NCI-H1436 (cell line): ENCODE measurements at places on chromosomes 11 and 22.

- DNase-seq: no peak
These were observed 65.6 kb downstream of the ISX start for GRCh38 chr22:35131525-35132000.

DNA sequence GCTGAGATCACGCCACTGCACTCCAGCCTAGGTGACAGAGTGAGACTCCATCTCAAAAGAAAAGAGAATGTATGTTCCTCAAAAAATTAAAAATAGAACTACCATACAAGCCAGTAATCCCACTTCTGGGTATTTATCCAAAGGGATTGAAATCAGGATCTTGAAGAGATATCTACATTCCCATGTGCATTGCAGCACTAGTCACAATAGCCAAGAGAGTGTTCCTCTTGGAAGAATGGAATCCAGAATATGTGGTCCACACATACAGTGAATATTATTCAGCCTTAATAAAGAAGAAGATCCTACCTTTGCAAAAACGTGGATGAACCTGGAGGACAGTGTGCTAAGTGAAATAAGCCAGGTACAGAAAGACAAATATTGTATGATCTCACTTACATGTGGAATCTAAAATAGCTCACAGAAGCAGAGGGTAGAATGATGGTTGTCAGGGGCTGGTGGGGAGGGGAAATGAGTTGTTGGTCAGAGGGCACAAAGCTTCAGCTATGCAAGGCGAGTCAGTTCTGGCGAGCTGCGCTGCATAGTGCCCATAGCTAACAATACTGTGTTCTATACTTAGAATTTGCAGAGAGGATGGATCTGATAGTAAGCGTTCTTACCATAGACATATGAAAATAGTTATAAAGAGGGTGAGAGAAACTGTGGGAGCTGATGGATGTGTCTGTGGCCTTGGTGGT lies 32.1 kb downstream of the GRIK4 start:
- no peak for DNase-seq

- DNase-seq: no peak
These were observed 44.3 kb downstream of the AASDHPPT start for GRCh38 chr11:106121570-106122320.

DNA sequence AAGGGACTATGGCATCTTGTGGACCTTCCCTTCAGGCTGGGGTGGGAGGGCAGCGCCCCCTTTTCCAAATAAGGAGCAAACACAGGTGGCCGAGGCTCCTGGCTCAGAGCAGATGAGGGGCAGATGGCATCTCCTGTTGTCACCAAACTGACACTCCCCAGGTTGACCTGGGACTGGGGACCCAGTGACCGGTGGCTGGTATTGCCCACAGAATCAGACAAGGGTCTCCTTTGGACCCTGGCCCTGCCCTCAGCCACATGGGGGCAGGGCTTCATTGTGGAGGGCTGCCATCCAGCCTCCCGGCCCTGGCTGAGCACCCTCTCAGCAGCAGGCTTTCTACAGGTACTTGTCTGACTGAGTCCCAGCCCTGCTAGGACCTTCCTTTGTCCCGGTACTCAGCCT lies 842 bp upstream of the SIGIRR start:
- DNase-seq: no peak

- DNase-seq: no peak
These were observed 68.6 kb downstream of the CDKN1C start for GRCh38 chr11:2816941-2817421.

DNA sequence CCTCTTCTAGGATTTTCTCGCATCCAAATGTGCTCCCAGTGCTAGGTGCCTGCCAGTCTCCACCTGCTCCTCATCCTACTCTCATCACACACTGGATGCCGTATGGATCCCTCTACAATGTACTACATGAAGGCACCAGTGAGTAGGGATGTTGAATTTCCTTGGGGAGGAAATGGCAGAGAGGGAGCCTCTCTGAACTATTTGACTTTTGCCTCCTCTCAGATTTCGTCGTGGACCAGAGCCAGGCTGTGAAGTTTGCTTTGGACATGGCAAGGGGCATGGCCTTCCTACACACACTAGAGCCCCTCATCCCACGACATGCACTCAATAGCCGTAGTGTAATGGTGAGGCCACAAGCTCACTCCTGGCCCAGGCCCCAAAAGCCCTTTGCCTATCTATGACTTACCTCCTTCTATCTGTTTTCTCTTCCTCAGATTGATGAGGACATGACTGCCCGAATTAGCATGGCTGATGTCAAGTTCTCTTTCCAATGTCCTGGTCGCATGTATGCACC lies 2.5 kb downstream of the TAF10 start:
- DNase-seq: no peak

GRCh38 chr11:88421530-88421929 lies 84.0 kb upstream of the CTSC start:
- no peak for DNase-seq

DNA sequence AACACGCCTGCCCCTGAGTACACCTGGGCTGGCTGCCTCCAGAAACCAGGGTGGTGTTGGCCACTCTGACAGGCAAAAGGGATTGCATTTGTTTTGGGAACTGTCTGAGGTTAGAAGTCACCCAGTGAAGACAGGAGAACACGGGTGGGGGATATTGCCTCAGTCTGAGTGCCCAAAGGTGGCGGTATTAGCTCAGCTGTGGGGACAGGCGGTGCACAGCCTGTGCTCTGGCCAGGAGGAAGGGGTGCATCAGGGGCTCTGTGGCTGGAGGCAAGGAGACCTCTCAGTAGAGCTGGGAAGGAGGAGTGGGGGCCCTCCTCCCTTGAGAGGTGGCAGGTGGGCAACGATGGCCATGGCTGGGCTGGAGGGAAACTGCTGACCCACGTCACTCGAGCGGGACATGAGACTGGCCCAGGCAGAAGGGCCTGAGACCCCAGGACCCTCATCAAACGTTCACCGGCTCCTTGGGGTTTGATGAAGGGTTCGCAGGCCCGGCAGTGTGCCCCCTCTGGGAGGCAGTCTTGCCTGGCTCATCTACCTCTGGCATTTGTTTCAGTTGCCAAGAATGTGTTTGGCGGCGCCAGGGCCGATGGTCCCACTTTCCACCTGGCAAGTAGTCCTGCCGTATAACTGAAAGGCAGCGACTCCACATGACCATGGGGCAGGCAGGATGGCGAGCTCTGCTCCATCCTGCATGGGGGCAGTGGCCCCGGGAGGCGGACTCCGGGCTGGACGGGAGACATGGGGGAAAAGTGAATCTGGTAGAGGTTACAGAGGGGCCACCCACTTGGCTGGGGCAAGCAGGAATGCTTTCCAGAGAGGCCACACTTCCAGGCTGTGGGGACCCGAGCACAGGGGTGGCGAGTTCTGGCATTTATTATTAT lies 52.8 kb upstream of the SMIM38 start:
- no peak for DNase-seq
